ENCODE measurements at places on chromosomes 1 and 21. TPM values are rescaled to one million over a fixed set of nuclear protein-coding genes. Genes with fewer than 3 reads are reported as not detected.

GABPB2 gene
- 6.7 TPM for total RNA-seq

OR10J1 gene
- not detected for total RNA-seq

DNA sequence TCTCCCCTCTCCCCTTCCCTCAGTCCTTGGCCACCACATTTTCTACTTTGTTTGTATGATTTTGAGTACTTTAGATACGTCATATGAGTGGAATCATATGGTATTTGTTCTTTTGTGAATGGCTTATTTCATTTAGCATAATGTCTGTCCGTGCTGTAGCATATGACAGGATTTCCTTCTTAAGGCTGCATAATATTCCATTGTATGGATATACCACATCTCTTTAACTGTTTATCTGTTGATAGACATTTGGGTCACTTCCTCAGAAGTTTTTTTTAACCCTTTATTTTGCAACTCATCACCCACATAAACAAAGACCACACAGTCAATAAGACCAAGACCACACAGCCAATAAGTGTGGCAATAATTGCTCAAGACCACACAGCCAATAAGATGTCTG is 24.9 kb downstream of the FAM163A start:
- DNase-seq: no peak

ACOT11 gene
- 59.2 TPM for total RNA-seq

DNA sequence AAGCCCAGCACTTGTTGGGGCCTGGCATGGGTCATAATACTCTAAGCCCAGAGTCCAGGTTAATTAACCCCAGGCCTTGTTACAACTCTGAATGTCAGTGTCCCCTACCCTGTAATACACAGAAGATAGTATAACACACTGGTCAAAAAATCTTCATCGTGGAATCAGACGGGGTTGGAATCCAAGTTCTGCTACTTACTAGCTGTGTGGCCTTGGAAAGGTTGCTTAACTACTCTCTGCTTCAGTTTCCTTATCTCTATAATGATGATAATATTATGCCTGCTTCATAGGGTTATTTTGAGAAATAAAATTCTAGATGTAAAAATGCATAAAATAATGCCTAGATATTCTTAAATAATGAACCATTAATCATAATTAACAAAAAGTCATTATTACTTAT is 77.8 kb upstream of the CTTNBP2NL start:
- no peak for DNase-seq

DNA sequence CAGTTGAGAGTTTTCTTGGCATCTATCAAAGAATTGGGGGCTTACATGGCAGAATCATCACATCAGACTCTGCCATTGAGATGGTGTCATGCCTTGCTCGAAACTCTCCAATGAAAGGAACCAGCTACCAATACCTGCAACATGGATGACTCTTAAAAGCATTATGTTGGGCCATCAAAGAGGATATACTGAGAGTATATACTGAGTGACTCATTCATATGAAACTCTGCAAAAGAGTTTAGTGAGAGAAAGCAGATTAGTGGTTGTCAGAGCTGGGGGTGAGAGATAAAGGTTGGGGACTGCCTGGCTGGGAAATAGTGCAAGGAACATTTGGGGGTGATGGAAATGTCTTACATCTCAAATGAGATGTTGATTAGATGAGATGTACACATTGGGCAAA is 14.7 kb upstream of the HMGB4 start:
- DNase-seq: no peak

- no peak for DNase-seq
Measured at GRCh38 chr1:32100359-32100758, 7.5 kb upstream of the KPNA6 start.

DNA sequence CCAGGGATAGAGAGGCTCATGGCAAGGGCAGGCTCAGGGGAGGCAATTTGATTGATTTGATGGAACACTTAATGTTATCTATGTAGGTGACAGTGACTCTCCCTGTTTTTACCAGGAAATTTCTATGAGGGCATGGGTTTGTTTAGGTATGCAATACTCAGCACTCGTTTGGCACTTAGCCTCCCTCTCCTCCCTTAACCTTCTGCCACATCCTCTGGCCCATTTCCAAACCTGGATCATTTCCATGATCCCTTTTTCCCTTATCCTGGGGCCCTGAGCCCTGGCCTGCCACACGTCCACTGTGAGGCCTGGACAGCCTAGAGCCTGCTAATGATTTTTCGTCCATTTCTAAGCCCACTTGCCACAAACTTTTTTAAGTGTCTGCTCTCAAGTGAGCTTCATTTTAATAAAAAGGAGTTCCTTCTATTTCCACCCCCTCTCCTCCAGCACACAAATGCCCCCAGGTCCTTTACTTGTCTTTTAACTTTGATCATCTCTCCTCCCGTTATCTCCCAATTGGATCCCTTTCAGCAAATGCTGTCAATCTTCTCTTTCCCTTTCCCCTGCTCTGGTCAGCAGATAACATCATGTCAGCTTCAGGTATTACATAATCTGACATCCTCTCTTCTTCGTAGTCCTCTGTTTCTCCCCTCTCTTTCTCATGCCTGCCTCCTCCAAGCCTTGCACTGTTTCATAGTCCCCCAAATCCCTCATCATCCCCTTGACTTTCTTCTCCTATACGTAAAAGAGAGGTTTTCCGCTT is 37.8 kb upstream of the GADD45A start:
- peak; percentile 80 for DNase-seq

DNA sequence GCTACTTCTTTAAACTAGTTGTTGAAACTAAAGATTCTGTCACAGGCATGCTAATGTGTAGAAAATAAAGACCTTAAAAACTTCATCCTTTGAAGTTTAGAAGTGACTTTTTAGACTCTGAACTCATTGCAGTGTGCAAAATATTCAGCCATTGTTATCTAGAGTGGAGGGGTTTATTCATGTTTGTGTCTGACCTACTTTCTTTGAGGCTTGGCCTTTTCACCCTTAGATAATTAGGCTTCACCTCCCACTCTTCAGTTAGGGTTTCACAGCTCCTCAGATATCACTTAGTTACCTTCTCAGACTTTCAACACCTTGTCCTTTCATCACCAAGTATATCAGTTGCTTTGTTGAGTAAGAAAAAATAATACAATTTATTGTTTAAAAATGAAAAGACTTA is 75.9 kb downstream of the IVNS1ABP start:
- no peak for DNase-seq

DNA sequence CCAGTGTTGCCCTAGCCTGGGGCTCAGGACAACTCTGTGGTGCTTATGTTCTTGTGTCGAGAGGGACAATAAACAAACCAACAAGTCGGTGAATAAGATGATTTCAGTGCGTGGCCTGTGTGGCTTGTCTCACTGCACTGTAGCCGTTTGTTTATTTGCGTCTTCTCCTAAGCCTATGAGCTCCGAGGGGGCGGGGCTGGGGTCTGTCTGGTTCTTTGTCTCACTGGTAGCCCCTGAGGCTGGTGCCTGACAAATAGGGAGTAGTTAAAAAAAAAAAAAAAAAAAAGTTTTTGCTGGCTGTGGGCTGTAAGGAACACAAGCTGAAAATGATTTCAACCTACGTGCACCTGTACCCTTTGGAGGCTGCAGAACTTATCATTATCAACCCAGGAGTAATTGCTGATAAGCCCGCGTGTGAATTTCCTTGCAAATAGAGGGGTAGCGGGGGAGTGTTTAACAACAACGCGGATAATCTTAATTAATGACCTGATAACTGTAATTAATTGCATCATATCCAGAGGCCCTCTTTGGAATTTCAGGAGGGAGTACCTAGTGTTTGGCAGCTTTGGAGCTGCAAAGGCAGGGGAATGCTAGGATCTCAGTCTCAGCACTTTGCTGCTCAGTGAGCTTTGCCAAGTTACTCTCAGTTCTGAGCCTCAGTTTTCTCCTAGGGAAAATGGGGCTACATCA is 925 bp upstream of the ARHGEF10L start:
- DNase-seq: no peak

DNA sequence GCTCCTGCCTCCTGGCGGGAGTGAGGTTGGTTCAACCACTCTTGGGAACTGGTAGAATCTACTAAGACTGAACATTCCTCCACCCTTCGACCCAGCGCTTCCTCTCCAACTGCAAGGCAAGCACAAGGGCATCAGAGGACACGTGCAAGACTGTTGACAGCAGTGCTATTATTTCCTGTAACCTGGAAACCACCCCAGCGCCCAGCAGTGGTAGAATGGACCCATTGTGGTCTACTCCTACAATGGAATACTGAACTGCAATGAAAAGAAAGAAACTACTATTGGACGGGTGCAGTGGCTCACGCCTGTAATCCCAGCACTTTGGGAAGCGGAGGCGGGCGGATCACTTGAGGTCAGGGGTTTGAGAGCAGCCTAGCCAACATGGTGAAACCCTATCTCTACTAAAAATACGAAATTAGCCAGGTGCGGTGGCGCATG is 33.0 kb upstream of the TARDBP start:
- peak; percentile 80 for DNase-seq

GRCh38 chr1:4931486-4931885 is 277.1 kb downstream of the AJAP1 start:
- DNase-seq: no peak

DNA sequence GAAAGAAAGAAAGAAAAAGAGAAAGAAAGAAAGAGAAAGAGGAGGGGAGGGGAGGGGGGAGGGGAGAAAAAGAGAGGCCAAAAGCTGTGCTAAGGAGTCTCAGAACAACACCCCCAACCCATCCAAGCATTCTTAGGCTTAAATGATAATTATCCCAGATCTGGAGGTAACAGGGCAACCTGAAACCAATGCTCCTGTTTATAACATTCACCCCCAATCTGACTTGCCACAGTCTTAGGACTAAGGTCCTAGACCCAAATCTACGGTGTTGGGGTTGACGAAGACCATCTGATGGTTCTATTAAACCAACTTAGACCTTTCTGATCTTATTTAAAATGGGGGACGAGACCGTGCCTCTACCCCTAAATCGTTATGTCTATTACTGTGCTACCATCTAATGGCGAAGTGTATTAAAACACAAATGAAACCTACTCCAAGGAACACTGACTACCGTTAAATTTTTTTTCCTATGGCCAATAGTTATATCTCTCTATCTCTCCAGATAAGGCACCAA is 119.3 kb upstream of the CDC42BPA start:
- DNase-seq: peak; percentile 79

- DNase-seq: no peak
Measured at GRCh38 chr21:25215698-25216384, 391.4 kb downstream of the MRPL39 start.

DNA sequence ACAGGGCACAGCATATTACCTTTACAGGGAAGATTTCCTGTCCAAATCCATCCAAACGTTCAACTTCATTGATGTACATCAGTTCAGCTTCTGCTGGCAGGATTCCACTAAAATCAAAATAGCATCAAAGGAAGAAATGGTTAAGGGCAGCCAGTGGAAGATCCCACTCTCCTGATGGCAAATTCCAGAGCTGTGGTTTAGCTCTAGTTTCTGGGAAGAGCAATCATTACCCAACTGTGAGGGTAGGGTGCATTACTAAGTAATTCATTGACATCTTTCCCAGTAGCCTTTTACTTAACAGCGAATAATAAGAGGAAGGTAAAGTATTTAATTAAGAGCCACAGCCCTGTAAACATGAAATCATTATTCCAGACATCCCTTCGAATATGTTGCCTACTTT is 120.7 kb downstream of the SMYD2 start:
- DNase-seq: peak; percentile 67

C1orf116 gene
- not detected for total RNA-seq

COL16A1 gene
- 27.9 TPM for total RNA-seq

DNA sequence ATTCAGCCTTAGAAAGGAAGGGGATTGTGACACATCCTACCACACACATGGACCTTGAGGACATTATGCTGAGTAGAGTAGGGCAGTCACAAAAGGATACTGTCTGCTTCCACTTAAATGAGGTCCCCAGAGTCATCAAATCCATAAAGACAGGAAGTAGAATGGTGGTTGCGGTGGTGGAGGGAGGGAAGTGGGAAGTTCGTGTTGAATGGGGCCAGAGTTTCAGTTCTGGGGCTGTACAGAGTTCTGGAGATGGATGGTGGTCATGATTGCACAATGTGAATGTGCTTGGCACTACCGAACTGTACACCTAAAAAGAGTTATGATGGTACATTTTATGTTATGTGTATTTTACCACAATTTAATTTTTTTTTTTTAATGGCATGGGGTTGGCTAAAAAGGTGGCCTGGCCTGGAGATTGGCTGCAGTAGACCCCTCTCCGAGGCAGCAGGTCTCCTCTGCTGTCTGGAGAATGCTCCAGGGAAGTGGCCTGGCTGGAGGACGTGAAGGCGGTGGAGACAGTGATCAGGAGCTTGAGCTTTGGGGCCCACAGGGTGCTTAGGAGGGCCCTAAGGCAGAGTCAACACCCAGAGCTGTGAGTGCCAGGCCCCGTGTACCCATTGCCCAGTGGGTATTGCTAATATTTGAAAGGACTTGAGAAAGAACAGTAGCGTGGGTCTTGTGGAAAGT is 30.4 kb downstream of the IFNGR2 start:
- DNase-seq: no peak

DNA sequence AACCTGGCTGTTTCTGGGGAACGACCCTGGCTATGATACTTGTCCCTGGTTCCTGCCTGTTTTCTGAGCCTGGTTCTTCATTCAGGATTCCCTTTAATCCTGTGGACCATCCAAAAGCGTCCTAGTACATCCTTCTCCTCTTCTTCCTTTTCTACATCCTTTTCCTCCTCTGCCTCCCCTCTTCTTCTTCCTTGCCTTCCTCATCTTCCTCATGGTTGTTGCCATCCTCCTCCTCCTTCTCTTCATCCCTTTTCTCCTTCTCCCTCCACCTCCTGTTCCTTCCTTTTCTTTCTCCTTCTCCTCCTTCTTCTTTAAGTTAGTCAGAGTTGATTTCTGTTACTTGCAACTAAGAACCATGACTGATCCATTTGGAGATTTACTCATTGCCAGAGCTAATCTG is 197.8 kb downstream of the FOXD2 start:
- DNase-seq: no peak

- DNase-seq: no peak
Measured at GRCh38 chr21:45859762-45860357, 121.7 kb upstream of the COL6A1 start.

DNA sequence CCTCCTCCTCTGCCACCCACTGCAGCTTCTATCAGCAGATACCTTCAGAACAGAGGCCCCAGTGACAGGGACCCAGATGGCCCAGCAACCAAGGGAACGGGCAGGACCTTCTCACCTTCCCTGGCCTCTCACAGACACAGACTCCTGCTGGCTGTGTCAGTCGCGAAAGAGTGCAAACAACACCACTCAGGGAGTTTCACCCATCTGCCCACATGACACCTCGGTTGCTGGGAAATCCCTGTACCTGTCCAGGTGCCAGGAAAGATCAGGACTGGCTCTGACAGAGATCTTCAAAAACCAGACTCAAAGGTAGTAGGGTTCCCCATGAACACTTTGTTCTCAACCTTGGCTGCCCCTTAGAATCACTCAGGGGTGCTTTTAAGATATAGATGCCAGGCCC is 83.5 kb upstream of the HIVEP3 start:
- DNase-seq: no peak

OR2L2 gene
- not detected for total RNA-seq

- DNase-seq: peak; percentile 58
Measured at GRCh38 chr1:204746838-204747442, 61.4 kb upstream of the LRRN2 start.

GRCh38 chr1:44985747-44986359 is 542 bp downstream of the EIF2B3 start:
- DNase-seq: no peak

GRCh38 chr1:91683598-91683951 is 182.9 kb downstream of the CDC7 start:
- DNase-seq: no peak

GRCh38 chr1:88946861-88947260 is 45.6 kb downstream of the KYAT3 start:
- DNase-seq: no peak

GRCh38 chr21:40672602-40673001 is 174.4 kb downstream of the DSCAM start:
- no peak for DNase-seq

GRCh38 chr1:202374099-202374498 is 25.6 kb downstream of the PPP1R12B start:
- DNase-seq: no peak

GRCh38 chr1:215526846-215527151 is 40.3 kb upstream of the KCTD3 start:
- no peak for DNase-seq

Measured in myocyte (in vitro differentiated cells).